Peyer's patch (tissue), 4 donors: ENCODE measurements at places on chromosomes 3 and 15. TPM values are rescaled to one million over a fixed set of nuclear protein-coding genes. Genes with fewer than 3 reads are reported as not detected.

ANXA2 gene
- 590 TPM for total RNA-seq

NTRK3 gene
- total RNA-seq = 0.35 TPM

RYR3 gene
- total RNA-seq = 2.8 TPM

RPL35A gene
- total RNA-seq = 229 TPM

RPL32 gene
- 503 TPM for total RNA-seq

ARPP21 gene
- total RNA-seq = not detected

FOXB1 gene
- total RNA-seq = not detected

MESD gene
- total RNA-seq = 20.3 TPM

CHDH gene
- total RNA-seq = 57.8 TPM

CASR gene
- total RNA-seq = not detected

CPLX3 gene
- not detected for total RNA-seq

CPB1 gene
- total RNA-seq = not detected

KCNMB2 gene
- not detected for total RNA-seq

GRIP2 gene
- total RNA-seq = 0.80 TPM

AP3S2 gene
- 13.2 TPM for total RNA-seq

RSL24D1 gene
- 30.6 TPM for total RNA-seq

- no peak for DNase-seq
These were observed 29.2 kb downstream of the XXYLT1 start for GRCh38 chr3:195241592-195242355.

DNA sequence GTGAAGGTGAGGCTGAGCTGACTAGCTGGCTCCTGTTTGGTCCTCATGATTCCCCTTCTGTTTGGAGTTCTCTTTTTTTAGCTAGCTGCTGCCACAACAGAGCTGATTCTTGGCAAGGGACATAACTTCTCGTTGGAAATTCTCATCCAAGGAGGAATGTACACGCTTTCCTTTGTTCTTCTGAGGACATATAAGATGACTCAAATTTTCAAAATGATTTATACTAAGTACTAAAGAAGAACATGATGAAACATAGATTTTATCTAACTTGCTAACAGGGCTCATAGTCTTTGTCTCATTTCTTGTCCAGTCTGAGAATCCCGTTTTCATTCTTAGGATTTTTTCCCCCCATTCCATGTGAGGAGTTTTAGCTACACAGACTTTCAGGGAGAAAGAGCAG, 2.9 kb upstream of the TFG start:
- DNase-seq = no peak

DNA sequence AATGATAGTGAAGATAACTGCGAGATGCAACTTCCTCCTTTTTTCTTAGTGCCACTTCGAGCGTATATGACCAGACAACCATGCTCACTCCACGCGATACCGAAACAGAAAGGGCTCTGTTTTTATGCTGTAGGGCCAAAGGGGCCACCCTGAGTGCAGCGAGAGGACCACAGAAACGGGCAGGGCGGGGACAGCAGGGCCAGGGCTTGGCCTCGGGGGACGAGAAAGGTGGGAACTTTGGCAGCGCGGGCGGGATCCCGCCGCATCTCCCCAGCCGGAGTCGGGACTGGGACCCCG, 483 bp downstream of the VPS13C start:
- DNase-seq = peak; percentile 79

GRCh38 chr3:142863010-142863817, 25.7 kb downstream of the PCOLCE2 start:
- no peak for DNase-seq

DNA sequence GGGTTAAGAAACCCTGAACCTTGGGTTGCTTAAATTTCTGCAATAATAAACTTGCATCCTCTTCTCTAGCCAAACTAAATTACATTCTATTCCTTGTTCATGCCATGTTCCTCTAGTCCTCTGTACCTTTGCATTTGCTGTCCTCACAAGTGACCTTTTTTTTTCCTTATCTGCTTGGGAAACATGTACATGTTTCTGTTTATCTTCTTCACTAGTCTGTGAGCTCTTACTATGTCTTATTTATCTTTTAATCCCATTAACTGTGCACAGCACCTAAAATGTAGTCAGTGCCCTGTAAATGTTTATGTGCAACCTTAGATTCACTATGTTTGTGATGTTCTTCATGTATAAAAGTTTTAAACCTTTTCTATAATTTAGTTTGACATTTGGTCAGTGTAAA, 61.9 kb downstream of the REC114 start:
- DNase-seq = no peak

GRCh38 chr3:152355744-152356665, 87.3 kb downstream of the MBNL1 start:
- no peak for DNase-seq

- no peak for DNase-seq
These were observed 79.3 kb upstream of the OXTR start for GRCh38 chr3:8848696-8849131.

GRCh38 chr3:127006781-127007436, 24.0 kb downstream of the PLXNA1 start:
- no peak for DNase-seq

GRCh38 chr3:41405466-41405865, 206.2 kb downstream of the CTNNB1 start:
- no peak for DNase-seq

- DNase-seq = no peak
These were observed 138.5 kb upstream of the STRIT1 start for GRCh38 chr3:155431856-155432570.

- no peak for DNase-seq
These were observed 793.5 kb upstream of the CADM2 start for GRCh38 chr3:84165328-84165727.

GRCh38 chr3:112304611-112305010, 10.6 kb upstream of the SLC9C1 start:
- no peak for DNase-seq

- no peak for DNase-seq
These were observed 52.2 kb upstream of the HEG1 start for GRCh38 chr3:125107861-125108567.

DNA sequence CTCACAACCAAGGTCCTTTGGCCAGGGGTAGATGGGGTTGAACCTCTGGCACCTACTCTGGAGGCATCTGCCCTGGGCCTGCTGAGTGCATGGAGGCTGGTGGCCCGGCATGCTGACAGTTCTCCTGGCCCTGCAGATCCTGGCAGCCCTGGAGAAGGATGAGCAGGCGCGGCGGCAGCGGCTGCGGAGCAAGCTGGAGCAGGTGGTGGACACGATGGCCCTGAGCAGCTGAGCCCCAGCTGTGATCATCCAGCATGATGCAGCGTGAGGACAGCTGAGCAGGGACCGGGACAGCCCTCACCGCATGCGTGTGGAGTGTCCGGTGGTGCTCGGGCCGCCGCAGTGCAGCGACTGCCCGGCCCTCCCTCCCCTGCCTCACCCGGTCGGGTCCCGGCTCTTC, 50.9 kb downstream of the PLXNA1 start:
- no peak for DNase-seq

- DNase-seq = peak; percentile 83
These were observed 67.6 kb downstream of the FNDC3B start for GRCh38 chr3:172106989-172107388.

GRCh38 chr3:133159498-133160475, 121.6 kb downstream of the TMEM108 start:
- DNase-seq = no peak

DNA sequence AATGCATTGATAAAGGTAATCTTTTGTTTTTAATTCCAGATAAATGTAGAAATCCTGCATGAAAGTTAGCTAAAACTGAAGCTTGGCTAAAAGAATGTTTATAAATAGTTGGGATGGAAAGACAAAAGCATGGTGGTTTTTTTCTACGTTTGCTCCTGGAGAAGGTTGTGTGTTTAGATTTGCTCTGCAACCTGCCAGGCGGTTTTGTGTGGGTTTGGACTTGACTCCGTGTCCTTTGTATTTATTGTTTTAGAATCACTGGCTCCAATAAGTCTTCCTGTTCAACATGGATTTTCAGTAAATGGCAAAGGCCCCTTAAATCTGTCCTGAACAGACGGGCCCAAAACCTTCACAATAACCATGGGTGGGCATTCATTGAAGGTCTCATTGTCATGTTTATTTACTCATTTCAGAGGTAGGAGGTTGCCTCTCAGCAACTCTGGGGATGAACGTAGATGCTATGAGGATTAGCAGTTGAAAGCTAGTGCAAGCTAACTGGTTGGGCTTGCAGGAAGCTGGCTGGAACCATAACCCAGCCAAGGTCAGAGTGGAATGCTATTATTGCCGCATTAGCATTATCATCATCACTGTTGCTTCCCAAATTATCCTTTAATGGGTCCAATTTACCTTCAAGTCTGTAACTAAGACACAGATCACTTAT, 60.6 kb upstream of the ADAMTS9 start:
- no peak for DNase-seq

DNA sequence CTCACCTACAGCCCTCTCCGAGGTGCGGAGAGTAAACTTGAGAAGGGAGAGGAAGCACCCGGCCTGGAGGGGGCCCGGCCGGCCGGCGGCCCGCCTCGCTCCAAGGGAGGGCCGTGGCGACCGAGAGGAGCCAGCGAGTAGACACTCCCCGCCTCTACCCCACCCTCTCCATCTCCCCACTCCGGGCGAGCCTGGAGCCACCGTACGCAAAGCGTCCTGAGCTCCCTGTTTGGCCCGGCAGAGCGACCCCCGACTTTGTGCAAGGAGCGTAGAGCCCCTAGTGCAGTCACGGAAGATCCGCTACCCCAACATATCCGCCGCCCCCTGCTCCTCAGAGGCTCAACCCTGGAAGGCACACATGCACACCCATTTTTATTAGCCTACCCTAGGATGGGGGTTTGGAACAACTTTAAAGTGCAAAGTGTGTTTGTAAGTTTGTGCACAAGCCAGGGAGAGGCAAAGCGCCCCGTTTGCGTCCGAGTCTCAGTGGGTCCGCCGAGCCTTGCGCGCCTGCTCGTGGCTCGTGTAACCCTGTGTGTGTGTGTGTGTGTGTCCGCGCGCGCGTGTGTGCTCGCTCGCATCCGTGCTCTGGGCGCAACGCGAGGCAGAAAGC, 508 bp upstream of the SMAD6 start:
- DNase-seq = peak; percentile 55

DNA sequence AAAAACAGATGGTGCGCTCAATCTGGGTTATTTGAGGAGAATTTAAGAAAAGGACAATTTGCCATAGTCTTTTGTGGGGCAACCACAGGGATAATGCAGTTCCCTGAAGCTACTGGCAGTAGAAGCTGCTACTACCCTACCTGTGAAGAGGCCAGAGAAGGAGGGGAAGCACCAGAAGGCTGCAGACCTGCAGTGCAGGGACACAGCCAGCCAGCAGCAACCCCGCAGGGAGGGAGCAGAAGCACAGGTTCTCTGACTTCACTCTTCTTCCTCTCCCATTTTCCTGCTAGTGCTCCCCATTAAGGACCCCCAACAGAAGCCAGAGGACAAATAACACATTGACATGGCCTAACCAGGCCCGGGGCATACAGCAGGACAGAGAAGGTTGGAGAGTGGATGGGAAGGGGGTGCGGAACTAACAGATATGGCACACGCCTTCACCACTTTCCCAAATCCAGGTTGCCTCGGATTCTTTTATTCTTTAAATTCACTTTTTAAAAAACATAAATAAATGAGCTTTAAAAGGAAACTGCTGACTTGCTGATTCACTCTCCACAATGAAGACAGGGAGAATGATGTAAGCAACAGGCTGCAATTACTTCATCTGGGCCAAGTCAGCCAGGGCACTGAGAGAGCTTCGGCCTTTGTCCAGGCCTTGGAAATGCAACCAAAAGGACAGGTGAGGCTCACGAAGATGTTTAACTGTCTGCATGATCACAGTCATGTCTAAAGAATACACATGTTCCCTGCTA, 30.1 kb downstream of the POPDC2 start:
- DNase-seq = no peak

DNA sequence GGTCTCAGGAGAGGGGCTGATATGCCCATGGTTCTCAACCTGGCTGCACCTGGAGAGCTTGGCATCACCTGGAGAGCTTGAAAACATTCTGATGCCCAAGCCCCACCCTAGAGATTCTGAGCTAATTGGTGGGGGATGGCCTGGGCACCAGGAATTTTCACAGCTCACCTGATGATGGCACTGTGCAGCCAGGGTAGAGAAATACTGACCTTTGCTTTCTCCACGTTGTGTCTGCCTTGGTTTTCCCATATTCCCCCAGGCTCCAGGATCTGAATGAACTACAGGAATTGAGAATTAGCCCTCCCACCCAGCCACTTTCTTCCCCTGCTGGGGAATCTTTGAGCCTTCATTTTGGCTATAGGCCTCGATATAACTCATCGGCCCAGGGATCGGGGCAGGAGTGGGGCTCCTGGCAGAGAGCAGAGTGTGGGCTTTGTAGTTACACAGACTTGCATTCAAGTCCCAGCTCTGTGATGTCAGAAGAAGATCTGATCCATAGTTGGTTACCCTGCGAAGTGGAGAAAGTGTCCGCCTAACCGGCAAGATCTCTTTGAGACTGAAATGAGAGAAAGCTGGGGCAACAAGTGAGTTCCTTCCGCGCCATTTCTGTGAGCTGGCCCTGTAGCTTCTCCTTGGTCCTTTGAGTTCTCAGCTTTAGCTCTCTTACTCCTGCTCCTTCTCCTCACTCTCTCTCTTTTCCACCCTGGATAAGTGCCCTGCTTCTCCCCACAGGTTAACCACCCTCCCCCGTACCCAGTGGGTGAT, 33.1 kb upstream of the UBE2Q2 start:
- DNase-seq = no peak

- DNase-seq = no peak
These were observed 219.4 kb downstream of the CDIN1 start for GRCh38 chr15:36798794-36799193.

GRCh38 chr3:71055257-71056001, 528.1 kb downstream of the FOXP1 start:
- no peak for DNase-seq

GRCh38 chr3:2771193-2771592, 339.0 kb downstream of the IL5RA start:
- no peak for DNase-seq

DNA sequence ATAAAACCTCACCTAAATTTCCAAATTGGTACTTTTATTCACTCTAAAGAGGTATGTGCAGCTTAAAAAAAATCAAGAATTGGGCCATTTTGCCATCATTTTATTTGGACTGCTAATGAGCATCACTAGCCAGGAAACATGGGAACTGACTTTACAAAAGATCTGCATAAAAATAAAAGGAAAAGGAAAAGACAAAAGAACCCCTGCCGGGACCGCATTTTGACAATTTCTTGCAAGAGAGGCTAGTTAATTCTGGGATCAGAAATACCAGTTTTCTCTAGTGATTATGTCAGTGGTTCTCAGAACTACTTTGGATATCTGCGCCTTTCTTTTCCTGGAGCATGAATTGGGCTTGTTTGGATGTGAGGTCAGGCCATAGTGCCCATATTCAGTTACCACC, 289.2 kb downstream of the CHST2 start:
- DNase-seq = no peak

- peak; percentile 26 for DNase-seq
These were observed 7.6 kb downstream of the EPHB3 start for GRCh38 chr3:184568924-184569829.

DNA sequence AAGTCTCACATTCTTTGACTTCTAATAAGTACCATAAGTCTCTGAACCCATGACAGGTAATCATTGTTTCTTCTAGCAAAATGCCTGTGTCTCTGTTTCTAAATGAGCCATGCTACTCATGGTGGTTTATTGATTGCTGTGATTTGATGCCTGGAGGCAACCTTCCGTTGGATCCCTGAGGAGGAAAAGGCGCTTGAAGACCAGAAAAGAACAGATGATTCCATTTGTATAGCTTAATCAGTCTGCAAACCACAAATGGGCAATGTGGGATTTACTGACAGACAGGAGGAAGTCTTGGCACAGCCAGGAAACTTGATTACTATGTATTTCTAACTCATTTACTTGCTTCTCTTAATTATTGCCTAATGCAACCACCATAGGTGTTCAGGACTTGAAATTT, 103.1 kb upstream of the MRPL3 start:
- no peak for DNase-seq
